Right kidney (tissue), 9 donors: ENCODE measurements at places on chromosomes 4 and X.

DNA sequence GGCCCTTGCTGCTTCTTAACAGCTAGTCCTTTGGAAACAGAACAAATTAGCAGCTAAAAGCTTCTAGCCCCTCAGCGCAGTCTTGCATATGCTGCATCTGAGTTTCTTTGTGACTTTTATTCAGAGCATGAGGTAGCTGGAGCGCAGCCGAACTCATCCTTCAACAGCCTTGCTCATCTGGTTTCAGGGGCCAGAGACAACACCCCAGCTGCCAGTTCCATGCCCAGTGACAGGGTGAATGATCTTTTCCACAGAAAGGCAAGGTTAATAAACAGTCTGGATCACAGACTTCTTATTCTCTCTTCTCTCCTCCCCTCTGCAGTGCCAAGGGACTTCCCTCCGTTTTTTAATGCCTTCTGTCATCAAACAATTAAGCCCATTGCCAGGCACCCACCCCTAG is 216.6 kb upstream of the INTU start:
- DNase-seq, result no peak

DNA sequence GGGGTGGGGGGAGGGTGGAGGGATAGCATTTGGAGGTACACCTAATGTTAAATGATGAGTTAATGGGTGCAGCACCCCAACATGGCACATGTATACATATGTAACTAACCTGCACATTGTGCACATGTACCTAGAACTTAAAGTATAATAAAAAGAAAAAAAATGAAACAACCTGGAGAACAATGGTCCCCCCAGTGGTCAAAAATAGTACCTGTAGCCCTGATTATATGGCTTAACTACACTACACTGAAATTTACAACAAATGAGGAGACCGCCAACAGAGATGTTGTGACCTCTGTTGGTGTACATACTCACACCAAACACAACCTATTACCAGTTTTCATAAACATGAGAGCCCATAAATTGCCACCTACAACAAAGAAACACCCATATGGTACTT is 7.3 kb upstream of the MAGEE1 start:
- no peak for DNase-seq

- DNase-seq, result peak; percentile 65
These were observed 342.4 kb downstream of the BCOR start for GRCh38 chrX:39755143-39756032.

- DNase-seq, result peak; percentile 73
These were observed 253.2 kb downstream of the SPRY1 start for GRCh38 chr4:123649645-123650391.

DNA sequence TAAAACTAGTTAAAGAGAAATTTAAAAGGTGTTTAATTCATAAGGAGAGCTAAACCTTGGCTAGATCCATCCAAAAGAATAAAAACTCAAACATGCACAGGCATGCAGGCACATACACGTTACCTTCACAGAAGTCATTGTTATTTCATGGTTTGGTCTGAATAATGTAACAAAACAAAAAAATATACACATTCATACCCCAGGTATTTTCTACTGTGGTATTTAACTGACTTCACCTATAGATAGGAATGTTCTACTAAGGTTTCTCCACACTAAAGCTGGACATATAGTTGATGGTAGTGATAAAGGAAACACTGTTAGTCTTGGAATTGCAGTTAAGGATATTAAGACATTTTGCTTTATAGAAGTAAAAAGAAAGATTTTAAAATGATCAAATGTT is 283.6 kb upstream of the PCDH10 start:
- no peak for DNase-seq

- no peak for DNase-seq
These were observed 401.9 kb upstream of the NDST4 start for GRCh38 chr4:115515366-115515765.

GRCh38 chrX:53997724-53998123 is 46.5 kb downstream of the PHF8 start:
- DNase-seq, result no peak

DNA sequence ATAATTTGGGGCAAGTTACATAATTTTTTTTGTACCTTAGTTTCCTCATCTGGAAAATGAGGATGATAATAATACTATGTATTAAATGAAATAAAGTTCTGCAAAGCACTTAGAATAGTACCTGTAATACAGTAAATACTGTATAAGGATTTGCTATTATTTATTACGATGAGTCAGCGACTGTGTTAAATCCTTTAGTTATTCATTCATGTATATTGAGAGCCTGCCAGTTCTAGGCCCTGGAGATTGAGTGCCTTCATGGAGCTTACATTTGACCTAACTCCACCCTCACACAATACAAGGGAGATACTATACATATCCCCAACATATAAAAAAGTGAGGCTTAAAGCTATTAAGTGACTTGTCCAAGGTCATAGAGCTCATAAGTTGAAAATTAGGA is 67.0 kb upstream of the CITED1 start:
- no peak for DNase-seq

DNA sequence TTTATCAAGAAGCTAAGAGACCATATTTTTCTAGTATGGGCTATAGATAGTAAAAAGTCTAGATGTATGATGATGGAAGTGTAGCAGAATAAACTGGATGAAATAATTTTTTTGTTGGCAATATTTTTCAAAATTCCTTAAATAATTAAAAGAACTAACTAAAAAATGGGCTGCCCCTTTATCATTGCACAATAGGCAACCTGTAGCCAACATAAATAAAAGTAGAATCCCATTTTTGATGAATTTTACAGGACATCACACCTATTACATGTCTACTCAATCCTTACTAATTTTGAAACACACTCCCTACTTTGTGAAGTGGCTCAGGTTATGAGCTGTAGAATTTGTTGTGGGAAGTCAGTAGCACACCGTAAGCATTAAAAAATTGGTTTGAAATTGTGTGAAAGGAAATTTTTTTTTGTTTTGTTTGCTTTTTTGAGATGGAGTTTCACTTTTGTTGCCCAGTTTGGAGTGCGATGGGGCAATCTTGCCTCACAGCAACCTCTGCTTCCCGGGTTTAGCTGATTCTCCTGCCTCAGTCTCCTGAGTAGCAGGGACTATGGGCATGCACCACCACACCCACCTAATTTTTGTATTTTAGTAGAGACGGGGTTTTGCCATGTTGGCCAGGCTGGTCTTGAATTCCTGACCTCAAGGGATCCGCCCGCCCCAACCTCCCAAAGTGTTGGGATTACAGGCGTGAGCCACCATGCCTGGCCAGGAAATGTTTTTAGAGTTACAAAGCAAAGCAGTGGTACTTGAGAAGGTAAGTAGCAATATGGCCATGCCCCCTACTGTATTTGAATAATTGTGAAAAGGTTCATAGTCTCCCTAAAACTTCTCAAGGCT is 8.9 kb upstream of the RUFY3 start:
- DNase-seq, result no peak

DNA sequence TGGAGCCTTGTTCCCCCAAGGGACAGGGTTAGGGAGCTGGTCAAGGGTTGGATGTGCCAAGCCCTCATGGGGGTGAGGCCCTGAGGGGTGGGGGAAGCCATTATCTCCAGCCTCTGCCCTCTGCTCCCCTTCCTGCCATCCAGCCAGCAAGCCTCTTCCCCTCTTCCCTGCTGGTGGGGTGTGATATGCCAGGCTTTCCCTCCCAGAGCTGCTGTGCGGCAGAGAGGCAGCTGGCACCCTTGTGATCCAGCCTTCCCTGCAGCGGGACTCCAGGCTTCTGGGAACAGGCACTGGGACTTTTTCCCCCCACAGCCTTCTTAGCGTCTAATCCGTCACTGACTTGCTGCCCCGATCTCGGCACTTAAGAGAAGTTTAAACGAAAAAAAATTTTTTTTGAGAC is 6.3 kb downstream of the SSR4 start:
- DNase-seq, result no peak

GRCh38 chr4:17433827-17434226 is 78.1 kb downstream of the QDPR start:
- DNase-seq, result no peak

GRCh38 chrX:28590396-28590795 is 3.1 kb downstream of the IL1RAPL1 start:
- peak; percentile 4 for DNase-seq

DNA sequence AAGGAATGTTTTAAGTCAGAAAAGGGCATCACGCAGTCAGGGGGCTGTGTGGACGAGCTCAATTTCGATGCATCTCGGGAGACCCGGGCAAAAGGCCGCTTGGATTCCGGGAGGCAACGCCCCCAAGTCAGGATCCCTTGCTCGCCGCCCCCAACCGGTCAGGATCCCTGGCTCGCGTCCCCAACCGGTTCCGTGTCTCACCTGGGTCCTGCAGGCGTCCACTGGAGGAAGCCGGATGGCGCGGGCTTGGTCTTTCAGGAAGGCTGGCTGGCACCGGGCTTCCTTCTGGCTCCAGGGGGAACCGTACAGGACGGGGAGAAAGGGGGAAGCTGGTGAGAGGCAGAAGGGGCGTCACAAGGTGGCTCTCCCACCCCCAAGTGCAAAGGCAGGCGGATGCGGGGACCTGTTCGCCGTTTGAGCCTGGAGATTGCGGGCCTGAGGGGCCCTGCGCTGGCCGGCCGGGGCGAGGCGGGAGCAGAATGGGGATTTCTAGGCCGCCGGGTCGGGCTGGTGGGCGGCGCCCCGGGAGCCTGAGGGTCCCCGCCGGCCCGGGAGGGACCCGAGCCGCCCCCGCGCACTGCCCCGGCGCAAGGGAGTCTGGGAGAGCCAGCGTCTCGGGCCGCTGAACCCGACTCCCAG is 84.7 kb downstream of the HPRT1 start:
- DNase-seq, result peak; percentile 72

DNA sequence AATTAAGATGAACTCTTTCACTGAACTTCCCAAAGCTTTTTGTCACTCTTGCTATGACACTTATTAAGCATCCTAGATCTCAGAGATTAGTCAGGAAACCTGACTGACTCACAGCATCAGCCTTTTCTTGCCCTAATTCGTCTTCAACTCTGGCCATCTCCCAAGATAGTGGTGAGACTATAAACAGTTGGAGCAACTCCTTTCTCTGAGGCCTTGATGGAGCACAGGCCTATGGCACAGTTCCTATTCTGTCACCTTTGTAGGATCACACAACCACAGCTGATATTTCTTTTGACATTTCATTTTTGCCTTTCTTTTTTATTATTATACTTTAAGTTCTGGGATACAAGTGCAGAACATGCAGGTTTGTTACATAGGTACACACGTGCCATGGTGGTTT is 217.6 kb downstream of the PRR32 start:
- DNase-seq, result no peak

GRCh38 chrX:140022482-140022881 is 57.2 kb upstream of the CXorf66 start:
- DNase-seq, result no peak

DNA sequence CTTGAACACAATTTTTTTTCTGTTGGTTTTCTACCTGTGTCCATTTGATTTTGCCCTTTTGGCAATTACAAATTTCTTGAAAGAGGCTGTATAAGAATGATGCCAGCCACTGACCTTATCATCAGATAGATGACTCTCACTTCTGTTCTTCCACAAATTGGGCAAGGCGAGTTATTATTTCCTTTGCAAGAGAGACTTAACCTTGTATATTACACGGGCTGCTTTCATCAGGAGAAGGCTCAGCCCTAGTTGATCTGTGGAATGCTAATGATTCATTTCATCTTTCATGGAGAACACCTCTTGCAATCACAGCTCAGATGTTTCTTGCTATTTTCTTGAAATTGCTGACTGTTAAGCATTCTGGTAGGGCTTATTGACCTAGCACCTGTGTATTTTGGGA is 1155.4 kb downstream of the STIM2 start:
- DNase-seq, result no peak

- no peak for DNase-seq
These were observed 23.5 kb downstream of the TSC22D3 start for GRCh38 chrX:107752043-107752442.

DNA sequence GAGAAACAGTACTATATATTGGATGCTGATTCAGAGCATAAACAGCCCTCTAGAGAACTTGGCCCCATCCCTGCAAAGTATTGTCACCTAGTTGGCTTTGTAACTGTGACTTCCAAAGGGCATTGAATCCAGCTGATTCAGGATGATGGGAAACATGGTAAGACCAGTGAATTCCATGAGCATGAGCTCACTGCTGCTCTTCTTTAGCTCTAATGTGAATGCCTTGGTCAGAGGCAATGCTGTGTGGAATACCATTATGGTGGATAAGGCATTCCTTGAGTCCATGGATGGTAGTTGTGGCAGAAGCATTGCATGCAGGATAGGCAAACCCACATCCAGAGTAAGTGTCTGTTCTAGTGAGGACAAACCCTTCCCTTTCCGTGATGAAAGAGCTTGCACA is 365.6 kb upstream of the EDA2R start:
- no peak for DNase-seq

- DNase-seq, result no peak
These were observed 52.1 kb downstream of the PROM1 start for GRCh38 chr4:16031546-16032395.

- no peak for DNase-seq
These were observed 7.3 kb downstream of the FAM241A start for GRCh38 chr4:112152521-112152920.

GRCh38 chr4:69995526-69996016 is at the start of gene STATH:
STATH (plus strand) TSS chr4:69995966; CDS start chr4:69998438, 2,472 bp downstream.
- no peak for DNase-seq

DNA sequence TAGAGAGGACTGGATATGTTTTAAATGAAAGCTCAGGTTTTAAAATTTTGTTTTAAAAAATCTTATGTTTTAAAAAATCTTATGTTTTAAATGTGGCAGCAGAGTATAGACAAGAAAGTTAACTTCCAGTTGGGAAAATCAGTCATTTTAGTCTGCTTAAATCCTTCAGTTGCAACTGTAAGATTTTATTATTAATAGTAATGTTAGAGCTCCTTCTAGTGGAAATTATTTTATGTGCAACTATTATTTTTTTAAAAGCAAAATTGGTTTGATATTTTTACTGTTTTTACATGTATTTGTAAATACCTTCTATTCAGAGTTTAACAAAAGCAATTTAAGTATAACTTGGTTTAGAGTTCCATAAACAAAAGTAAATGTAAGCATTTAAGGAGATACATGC is 8.5 kb upstream of the NUDT6 start:
- DNase-seq, result no peak

- no peak for DNase-seq
These were observed 88.7 kb downstream of the CFAP299 start for GRCh38 chr4:80424225-80424581.

- no peak for DNase-seq
These were observed 12.0 kb downstream of the BST1 start for GRCh38 chr4:15714646-15715435.

- DNase-seq, result no peak
These were observed 9.7 kb upstream of the LAP3 start for GRCh38 chr4:17567271-17567670.

DNA sequence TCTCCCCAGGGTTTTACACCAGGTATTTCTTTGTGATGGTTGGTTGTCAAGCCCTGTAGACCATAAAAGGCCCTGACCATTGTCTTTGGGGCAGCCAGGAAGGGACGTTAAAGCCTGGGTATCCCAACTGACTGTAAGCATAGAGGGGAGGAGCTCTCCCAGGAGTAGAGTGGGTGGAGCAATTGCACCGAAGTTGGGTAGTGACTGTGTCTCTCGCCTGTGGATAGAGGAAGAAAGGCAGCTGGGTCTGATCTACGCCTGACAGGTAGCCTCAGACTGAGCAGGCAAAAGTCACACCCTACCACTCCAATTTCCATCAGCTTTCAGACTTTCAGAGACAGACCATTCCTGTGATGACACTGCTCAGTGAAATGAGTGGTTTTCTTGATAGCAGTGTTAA is 123.3 kb downstream of the KLHL8 start:
- no peak for DNase-seq
